GM10248 (cell line): ENCODE measurements at places on chromosomes 6 and 20.
A peak's percentile ranks its signal among the peaks of the same experiment; 100 is the strongest.

- DNase-seq: no peak
Observed at GRCh38 chr6:48389146-48390043, 278.4 kb upstream of the PTCHD4 start.

DNA sequence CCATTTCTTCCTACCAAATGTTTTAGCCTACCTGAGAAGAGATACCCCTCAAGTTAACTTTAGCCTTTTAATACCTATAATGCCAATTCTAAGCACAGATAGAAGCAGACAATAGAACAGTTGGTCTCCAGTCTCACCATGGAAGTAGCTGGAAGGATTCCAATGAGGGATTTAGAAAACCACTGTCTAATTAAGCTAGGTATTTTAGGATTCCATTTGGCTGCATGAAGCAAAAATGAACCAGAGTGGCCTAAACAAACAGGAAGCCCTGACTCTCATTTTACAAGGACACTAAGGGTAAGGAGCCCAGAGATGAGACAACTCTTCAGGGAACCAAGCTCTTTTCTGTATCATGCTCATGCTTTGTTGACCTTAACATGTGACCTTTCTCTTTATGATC is 199.2 kb downstream of the ALDH8A1 start:
- DNase-seq: no peak

DNA sequence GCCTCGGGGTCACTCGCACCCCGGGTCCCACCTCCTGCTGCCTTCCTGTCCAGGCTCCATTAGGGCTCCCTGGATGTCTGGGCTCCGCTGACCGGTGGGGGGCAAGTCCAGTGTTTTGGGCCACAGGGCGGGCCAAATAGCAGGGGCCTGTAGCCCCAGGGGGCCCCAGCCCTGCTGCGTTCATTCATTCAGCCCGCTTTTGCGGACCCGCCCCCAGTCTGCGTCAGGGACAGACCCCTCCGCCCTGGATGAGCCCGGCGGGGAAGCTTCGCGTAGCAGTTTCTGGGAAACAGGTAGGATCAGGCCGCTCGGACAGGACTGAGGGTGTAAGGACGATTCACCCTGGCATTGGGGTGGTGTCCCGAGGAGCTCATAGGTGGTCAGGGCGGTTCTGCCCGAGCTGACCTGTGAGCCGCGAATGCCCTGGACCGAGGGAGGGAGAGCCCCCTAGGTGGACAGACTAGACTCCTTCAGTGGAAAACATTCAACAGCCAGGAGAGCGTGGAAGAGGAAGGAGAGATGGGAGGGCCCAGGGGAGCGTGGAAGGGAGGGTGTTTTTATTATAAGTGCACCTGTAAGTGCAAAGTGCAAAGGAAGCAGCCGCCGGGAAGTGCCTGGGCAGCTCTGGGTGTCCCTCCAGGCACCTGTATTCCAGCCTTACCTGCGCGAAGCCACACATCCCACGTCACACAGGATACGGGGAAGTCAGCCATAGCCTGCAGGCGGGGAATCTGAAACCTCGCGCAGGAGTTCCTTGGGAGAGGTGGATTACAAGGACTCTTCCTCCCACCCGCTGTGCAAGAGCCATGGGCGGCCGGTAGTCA is 662 bp downstream of the ENTPD6 start:
- peak; percentile 13 for DNase-seq

DNA sequence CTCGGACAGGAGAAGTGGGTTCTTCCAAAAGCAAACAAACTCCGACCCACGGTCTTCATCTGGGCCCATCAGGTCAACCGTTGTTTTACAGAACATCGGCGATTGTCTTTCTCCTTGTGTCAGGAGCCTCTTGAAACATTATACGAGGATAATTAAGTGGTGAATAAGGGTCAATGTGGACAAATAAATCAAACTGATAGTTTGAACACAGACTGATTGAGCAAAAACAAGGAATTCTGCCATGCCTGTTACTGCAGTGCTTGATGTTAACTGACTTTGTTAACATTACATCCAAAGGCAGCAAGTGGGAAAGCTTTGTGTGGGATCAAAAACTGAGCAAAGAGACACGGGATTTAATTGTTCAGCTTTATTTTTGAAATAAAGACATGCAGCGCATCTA is 101.1 kb upstream of the IFNGR1 start:
- DNase-seq: no peak

DNA sequence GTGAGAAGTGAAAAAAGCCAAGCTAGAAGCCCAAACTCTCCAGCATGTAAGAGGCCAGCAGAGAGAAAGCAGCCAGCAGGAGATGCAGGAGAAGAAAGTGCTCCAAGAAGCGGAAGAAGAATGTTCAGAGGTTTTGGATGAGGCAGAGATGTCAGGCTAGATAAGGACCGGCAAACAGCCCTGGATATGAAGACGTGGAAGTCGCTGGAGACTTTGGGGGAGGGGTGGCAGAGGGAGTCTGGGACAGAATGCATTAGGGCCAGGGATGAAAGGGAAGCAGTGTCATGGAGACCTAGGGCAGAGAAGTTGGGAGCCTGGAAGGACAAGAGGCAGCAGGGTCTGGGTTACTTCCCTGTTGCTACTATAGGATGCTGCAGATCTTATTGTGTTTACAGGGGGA is 5.3 kb upstream of the SCUBE3 start:
- no peak for DNase-seq

GRCh38 chr6:167153521-167153959 is 4.2 kb downstream of the GPR31 start:
- DNase-seq: peak; percentile 75

DNA sequence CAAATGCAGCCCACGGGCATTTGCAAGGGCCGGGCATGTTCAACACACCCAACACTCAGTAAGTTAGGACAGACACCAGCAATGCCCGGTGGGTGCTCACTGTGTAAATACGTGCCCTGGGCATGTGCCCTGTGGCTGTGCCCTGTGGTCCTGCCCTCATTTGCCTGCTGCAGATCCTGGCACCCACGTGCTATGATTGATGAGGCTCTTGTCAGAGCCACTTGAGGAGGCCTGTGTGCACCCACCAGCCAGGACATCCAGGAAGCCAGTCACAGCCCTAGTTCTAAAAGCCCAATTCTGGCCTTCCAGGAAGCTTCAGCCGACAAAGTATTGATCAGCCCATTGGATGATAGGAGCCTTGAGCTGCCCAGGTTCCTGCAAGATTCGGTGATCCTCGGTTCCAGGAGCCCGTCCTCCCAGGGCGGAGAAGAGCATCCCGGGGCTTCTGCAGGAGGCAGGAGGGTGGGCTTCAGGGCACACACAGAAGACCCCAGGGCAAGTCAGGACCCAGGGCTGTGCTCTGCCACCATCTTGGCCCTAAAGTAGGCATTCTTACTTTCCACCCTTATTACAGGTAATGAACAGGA is 223.9 kb downstream of the PREX1 start:
- DNase-seq: no peak

DNA sequence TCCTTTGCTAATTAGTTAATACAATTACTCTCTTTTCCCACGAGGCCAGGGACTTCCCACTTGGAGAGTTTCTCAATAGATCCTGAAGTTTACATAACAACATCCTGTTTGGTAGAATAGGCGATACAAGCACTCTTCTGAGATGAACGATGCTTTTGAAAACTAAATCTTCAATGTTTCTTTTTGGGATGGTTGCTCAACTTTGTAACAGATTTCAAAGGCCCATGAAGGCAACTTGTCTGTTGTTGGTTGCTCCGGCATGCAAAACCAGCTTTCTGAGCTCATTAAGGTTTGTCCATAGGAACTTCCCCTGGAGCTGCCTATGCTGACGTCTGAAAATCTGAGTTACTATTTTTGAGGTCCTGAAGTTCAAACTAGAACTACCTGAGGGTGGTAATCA is 25.9 kb upstream of the ROS1 start:
- DNase-seq: no peak

- DNase-seq: no peak
Observed at GRCh38 chr6:49732781-49733180, 11.4 kb downstream of the CRISP3 start.

DNA sequence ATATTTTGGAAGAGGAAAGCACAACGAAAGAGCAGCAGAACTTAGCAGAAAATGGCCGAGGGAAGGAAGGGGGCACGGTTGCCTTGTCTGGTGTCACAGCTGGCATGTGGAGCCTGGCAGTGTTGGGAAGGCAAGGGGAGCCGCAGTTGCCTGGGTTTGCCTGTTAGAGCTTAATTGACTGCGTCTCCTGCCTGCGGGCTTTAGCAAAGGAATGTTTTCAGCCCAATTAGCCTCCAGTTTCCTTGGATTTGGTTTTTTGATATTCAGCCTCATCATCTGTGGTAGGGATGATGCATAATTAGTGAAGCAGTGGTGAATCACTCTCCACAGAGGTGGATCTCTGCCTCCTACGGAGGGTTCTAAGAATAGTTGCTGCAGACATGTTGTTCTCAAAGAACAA is 832.6 kb downstream of the QKI start:
- no peak for DNase-seq

DNA sequence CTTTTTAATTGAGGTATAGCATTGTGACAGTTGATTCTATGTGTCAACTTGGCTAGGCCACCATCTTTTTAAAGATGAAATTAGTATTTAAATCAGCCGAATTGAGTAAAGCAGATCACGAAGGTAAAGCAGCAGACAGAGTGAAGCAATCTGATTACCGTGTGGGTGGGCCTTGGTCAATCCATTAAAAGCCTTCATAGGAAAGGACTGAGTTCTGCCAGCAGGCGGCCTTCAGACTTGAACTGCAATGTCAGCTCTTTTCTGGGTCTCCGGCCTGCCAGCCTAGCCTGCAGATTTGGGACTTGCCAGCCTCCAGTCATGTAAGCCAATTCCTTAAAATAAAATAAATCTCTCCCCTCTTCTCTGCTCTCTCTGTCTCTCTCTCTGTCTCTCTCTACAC is 22.4 kb upstream of the TGM2 start:
- no peak for DNase-seq

DNA sequence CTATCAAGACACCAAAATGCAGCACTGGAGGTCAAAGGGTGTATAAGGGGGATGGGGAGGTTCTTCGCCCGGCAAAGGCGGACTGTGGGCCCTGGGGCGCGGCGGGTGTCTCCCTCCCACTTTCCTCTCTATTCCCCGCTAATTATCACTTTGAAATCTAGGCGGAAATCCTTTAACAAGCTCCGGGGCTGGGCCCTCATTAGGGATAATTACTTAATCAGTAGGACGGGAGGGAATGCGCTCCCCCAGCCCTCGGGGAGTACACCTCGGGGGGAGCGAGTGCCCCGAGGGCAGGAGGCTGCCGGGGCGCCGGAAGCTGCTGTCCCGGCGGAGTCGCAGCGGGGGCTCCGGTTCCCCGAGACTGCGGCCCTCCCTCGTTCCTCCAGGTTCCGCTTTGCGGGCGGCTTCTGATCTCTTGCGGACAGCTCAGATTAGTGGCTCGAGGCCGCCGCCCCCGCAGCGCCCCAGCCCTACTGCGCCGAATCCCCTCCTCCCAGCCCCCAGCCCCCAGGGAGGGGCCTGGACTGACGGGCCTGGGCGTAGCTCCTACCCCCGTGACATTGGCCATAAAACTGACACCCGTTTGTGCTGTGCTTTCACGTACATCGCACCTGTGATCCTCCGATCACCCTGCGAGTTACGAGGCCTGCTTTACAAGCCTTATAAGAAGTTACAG is 14.7 kb downstream of the MUCL3 start:
- peak; percentile 82 for DNase-seq

DNA sequence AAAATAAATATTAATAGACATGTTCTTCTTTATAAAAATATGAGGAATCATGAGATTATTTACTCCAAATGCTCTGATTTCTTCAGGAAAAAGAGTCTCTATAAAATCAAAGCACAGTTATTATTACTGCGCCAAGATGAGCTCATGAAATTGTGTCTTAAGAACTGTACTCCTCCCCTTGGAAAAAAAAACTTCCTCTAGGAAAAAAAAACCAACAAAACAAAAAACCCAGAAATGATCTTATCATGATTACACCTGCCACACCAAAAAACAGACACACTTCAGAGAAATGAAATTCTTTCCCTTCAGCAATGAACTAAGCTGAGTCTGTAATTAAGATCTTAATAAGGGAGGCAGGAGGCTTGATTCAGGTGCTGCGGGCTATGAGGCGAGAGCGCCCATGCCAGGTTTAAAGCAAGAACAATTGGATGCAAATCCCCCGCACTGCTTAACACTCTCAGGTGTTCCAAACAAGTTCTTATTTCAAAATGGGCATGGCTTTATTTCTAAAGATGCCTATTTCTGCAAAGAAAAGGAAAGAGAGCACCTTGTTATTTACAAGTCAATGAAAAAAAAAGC is 9.1 kb downstream of the NEDD9 start:
- DNase-seq: no peak

DNA sequence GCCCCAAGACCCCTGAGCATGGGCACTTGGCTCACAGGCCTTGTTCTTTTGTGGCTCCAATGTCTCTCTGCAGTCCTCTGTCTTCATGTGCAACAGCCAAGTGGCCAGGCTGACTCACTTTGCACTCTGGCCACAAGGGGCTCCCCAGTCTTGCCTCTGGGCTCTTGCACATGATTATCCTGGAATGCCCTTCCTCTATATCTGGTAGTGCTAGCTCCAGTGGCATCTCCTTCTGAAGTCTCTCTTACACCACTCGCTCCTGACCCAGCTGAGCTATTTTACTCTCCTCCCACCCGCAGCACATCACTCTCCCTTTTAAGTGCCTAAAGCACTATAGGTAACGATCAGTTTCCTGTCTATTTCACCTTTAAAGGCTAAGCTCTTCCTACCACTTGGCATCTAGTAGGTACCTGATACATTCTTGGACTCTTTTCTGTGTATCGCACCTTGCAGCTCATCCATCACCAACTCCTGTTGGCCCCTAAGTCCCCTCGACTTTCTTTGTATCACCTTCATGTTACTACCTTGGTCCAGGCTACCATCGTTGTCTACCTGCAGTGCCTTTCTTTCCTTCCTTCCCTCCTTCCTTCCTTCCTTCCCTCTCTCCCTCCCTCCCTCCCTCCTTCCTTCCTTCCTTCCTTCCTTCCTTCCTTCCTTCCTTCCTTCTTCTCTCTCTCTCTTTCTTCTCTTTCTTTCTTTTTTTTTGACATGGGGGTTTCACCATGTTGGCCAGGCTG is 211.9 kb upstream of the RNF24 start:
- DNase-seq: no peak

DNA sequence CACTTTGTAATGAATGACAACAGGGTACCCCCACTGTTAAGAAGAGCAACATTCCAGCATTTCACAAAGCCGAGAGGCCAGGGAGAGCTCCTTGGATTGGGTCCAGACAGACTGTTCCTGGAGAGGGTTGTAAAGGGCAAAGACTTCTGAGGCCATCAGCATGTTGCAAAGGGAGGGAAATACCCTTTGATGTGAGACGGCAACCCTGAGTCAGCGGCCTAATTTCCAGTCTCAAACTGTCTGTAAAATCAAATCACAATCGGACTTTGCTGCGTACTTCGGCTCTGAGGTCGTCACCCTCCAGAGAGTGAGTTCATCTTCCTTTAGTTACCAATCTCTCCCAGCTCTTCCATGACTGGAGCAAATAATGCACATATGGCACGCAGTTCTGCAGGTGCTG is 101.0 kb upstream of the DTNBP1 start:
- DNase-seq: no peak

DNA sequence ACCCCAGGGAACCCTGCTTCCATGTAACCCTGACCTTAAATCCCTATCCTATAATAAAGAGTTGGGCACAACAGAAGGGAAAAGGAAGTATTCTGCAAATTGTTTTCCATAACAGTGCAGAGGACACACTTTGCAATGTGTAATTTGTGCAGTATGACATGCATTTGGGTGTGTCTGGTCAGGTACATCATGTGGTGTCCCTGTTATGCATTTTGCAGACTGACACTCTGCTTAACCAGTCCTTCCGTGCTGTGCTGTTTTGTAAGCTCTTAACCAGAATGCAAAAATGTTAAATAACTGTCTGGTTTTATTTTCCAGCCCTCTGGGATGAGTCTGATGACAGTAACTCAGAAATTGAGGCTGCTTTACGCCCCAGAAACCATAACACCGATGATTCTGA is 57.0 kb upstream of the XRN2 start:
- no peak for DNase-seq
